ENCODE measurements at places on chromosomes 7 and 10.
A peak's percentile ranks its signal among the peaks of the same experiment; 100 is the strongest.

DNA sequence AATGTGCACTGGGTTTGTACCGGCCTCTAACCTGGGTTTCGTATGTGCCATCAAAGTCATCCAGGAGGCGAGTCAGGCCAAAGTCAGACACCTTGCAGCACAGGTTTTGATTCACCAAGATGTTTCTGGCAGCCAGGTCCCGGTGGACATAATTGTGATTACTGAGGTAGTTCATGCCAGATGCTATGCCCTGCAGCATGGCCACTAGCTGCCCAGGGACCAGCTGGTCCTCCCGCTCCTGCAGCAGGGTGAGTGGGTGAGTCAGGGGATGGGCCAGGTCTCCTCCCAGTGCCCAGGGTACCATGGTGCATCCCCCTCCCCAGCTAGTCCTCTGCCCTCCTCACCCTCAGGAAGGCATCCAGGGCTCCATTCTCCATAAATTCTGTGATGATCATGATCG, 13.6 kb downstream of the ZYX start:
- no peak for DNase-seq

GRCh38 chr10:102347236-102347828, 48.2 kb upstream of the NFKB2 start:
- DNase-seq = no peak

DNA sequence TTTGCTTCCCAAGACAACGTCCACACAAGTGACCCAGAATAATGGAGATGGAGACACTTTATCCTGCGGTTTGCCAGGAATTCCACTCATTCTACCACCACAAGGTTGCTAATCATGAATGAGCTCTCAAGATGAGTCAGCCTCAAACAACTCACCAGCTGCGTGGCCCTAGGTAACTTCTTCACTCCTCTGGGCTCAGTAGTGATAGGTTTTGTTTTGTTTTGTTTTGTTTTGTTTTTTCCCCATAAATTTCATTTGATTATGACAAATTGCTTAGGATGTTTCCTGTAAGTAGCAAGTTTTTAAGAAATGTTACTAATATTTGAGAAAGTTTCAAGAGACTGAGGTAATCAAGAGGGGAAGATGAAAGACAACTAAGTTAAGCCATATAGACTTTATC, 286.8 kb downstream of the PARD3 start:
- DNase-seq = peak; percentile 75

GRCh38 chr7:91894781-91895480, 14.4 kb upstream of the MTERF1 start:
- no peak for DNase-seq

- no peak for DNase-seq
Observed at GRCh38 chr7:104814671-104815400, 199.2 kb upstream of the KMT2E start.
